Adrenal gland (tissue), 19 donors: ENCODE measurements at places on chromosomes 2 and 18. TPM values are rescaled to one million over a fixed set of nuclear protein-coding genes. Genes with fewer than 3 reads are reported as not detected.

The CYP27A1 gene
- polyA plus RNA-seq = 45.8 TPM

The THSD7B gene
- polyA plus RNA-seq = 0.10 TPM

The PDE1A gene
- polyA plus RNA-seq = 4.0 TPM

The RGPD8 gene
- polyA plus RNA-seq = 4.8 TPM

The CFAP65 gene
- 0.10 TPM for polyA plus RNA-seq

The VAMP8 gene
- polyA plus RNA-seq = 47.2 TPM

The USP37 gene
- 8.3 TPM for polyA plus RNA-seq

The ELAC1 gene
- polyA plus RNA-seq = 6.5 TPM

The OSR1 gene
- polyA plus RNA-seq = 1.3 TPM

The SERPINB13 gene
- not detected for polyA plus RNA-seq

The PRKAG3 gene
- polyA plus RNA-seq = not detected

The POLE4 gene
- 69.6 TPM for polyA plus RNA-seq

The NEU4 gene
- not detected for polyA plus RNA-seq

The GAD1 gene
- 9.9 TPM for polyA plus RNA-seq

The VIL1 gene
- polyA plus RNA-seq = 0.09 TPM

The LDLRAD4 gene
- polyA plus RNA-seq = 16.6 TPM

The C1GALT1C1L gene
- polyA plus RNA-seq = 1.3 TPM

The USP34 gene
- 78.1 TPM for polyA plus RNA-seq

The SDC1 gene
- 6.7 TPM for polyA plus RNA-seq

The GPAT2 gene
- polyA plus RNA-seq = 0.90 TPM
